ENCODE measurements at places on chromosomes 6 and 20. TPM values are rescaled to one million over a fixed set of nuclear protein-coding genes. Genes with fewer than 3 reads are reported as not detected.
A peak's percentile ranks its signal among the peaks of the same experiment; 100 is the strongest.

DNA sequence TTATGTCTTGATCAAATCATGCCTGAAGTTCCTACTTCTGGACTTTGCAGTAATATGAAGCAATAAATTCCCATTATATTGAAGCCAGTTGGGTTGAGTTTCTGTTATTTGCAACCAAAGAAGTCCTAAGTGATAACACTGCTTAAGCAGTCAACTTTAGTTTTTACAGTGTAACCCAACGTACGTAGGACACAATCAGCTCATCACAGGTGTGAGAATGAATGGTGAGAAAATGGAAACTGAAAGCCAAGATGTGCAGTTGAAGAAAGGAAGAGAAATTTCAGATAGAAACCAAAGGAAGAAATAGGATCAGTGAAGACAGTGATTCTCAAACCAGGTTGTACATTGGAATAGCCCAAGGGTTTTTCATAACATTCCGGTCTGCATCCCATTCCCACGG lies 211.4 kb upstream of the ZFP64 start:
- no peak for DNase-seq

GRCh38 chr20:57372581-57373350 lies 18.4 kb upstream of the RBM38 start:
- no peak for DNase-seq

- DNase-seq: no peak
Observed at GRCh38 chr6:169536446-169537170, 165.2 kb downstream of the WDR27 start.

Gene STK38
- total RNA-seq: 10.3 TPM

GRCh38 chr6:111994791-111995190 lies 59.1 kb upstream of the CCN6 start:
- DNase-seq: no peak

- DNase-seq: no peak
Observed at GRCh38 chr6:133817460-133818047, 71.4 kb upstream of the TCF21 start.

Gene ARMH2
- not detected for total RNA-seq

Gene RFX6
- total RNA-seq: not detected

GRCh38 chr20:53736757-53737395 lies 143.2 kb upstream of the ZNF217 start:
- no peak for DNase-seq

DNA sequence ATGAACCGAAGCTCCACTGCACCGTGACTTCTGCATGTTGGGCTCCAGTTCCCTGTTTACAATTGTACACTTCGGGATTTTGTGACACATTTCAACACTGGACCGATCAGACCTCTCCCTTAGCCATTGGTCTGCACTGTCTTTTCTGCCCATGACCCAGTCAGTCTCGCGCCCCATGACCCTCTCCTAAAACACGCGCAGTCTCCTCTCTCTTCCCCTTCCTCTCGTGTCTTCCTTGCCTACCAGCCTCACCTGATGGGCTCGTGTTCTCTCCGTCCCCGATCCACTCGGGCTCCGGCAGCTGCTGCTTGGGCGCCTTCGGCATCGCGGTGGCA lies 535 bp upstream of the ABCF1 start:
- DNase-seq: no peak

GRCh38 chr6:31057426-31058003 lies 47.2 kb downstream of the MUC22 start:
- no peak for DNase-seq

Gene EDN1
- total RNA-seq: 496 TPM

Gene TCEA2
- 27.8 TPM for total RNA-seq

Gene LPA
- total RNA-seq: not detected

GRCh38 chr6:110337486-110337885 lies 20.7 kb downstream of the METTL24 start:
- DNase-seq: no peak

DNA sequence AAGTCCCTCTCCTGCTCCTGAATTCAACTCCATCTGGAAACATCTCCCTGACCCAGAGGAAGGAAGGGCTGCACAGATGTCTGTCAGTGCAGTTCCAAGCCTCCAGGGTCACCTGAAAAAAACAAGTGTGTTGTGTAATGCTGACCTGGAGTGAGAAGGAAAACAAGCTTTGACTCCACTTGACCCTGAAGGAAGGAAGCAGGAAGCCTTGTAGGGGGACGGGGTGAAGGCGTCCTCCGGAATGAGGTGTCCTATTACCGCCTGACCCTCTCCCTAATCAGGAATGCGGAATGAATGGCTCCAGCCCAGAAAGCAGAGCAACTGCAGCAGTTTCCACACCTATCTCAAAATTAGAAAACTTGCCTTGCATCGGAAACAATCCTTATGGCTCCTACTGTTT lies 13.9 kb upstream of the ADGRF5 start:
- DNase-seq: peak; percentile 81

Gene SUPT3H
- 8.6 TPM for total RNA-seq

GRCh38 chr6:53461041-53461656 lies 83.8 kb downstream of the GCLC start:
- DNase-seq: no peak

GRCh38 chr6:56087421-56087820 lies 160.0 kb downstream of the COL21A1 start:
- DNase-seq: peak; percentile 37

DNA sequence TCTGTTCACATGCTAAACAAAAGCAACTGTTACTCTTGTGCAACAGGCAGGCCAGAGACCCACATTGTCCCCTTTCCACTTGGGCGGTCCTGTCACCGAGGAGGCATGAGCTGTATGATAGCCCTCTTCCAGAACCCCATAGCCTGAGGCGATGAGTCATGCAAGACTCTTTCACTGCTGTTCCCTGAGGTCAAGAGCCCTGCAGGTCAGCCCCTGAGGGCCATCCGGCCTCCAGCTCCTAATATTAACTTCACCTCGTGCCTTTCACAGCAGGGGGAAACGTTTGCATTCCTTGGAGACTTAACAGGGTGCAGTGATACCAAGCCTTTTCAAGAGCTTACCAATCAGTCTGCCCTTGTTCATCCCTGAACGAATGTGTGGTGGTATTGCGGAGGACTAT lies 253.3 kb upstream of the ECI2 start:
- DNase-seq: no peak
